ENCODE measurements at places on chromosomes 11 and 22. TPM values are rescaled to one million over a fixed set of nuclear protein-coding genes. Genes with fewer than 3 reads are reported as not detected.

GRCh38 chr22:46327691-46328465 is 7.6 kb upstream of the TRMU start:
- no peak for DNase-seq

DNA sequence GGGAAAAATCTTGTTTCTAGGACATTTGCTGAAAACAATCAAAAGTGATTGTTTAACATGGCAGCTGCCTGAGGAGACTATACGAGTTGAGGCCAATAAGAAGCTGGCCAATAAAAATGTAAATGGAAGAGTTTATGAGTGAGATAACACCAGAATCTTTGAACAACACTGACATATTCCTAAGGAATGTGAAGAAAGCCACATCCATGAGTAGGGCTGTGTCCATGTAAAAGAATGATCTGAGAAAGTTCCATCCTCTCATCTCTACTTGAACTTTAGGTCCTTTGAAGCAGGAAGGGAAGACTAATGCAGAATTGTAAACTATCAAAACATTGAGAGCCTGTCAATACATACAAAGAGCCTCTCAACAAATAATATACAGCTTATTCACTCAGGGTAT is 6.9 kb upstream of the CHORDC1 start:
- no peak for DNase-seq

DNA sequence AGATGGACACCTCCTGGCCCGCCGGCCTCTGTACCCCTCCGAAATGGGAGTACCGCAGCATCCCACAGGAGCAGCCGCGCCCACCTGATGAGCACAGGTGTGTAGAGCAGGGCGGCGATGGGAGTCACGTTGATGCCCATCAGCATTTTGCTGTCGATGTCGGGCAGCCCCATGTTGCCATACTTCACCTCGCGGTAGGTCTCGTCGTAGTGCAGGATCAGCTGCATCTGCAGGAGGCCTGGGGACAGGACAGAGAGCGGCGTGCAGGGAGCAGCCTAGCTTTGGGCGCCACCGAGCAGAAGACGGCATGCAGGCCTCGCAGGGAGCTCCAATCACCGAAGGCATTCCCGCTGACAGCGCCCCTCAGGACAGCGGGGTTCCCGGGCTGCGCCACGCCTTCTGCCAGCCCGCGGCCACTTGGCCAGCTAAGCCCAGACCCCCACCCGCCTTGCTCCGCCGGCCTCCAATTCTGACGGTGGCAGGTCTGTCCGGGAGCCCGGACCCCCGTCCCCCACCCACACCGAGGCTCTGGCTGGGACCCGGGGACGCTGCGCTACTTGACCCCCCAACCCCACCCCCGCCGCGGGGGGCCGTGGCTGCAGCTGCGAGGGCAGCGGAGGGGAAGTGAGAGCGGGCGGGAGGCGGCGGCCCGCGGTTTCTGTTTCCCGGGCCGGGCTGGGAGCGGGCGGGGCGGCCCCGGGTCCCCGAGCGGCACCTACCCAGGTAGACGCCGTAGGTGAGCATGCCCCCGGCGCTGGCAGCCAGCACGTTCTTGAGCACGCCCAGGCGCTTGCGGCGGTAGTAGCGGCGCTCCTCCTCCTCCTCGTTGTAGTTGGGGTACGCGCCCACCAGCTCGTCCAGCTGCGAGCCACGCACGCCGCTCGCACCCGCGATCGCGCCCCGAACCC is 705 bp downstream of the UNC93B1 start:
- DNase-seq: peak; percentile 62

DNA sequence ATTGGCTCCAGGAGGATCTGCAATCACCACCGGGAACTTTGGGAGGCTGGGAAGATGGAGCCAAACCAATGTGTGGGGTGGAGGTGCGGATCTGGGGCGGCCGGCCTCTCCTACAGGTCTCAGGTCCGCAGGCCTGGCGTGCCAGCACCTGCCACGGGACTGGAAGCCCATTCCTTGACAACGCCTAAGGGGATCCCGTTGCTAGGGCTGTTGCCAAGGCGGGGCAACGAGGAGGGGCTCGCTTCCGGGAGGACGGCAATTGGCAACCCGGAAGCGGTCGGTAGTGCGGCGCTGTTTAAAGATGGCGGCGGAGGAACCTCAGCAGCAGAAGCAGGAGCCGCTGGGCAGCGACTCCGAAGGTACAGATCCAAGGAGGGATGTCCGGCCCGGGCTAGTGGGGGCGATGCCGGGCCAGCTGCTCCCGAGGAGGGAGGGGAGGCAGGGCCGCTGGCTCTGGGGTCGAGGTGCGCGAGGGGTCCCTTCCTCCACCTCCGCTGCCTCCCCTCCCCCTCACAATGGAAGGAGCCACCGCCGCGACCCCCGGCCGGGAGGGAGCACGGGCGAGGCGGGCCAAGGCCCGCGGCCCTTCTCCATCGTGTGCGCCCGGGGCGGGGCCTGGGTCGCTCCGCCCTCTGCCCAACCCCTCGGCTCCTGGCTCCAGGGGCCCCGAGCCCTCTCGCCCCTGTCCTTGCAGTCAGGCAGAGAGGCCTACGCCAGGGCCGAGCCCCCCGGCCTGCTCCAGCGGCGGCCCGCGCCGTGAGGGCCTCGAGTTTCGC is at the start of gene OTUB1:
TSS of gene OTUB1 (plus strand) at position 283 of the 776 bp plus-strand sequence. CDS start at position 302, 19 bp downstream.
- peak; percentile 99 for DNase-seq

GRCh38 chr11:73578592-73579185 is 19.2 kb downstream of the FAM168A start:
- no peak for DNase-seq

- DNase-seq: no peak
These were observed 601.3 kb downstream of the ETS1 start for GRCh38 chr11:127986073-127986472.

Gene SSTR3
- total RNA-seq: 0.53 TPM

Gene ASRGL1
- 44.5 TPM for total RNA-seq

Gene GPR83
- total RNA-seq: 0.03 TPM

Gene KRTAP5-2
- total RNA-seq: not detected

Gene STK33
- total RNA-seq: 56.5 TPM

Gene C11orf87
- not detected for total RNA-seq

Gene CNIH2
- 5.7 TPM for total RNA-seq

Gene MYO7A
- 0.97 TPM for total RNA-seq

Gene MMP11
- total RNA-seq: 4.1 TPM

Gene NRIP3
- total RNA-seq: 42.7 TPM

Gene MEI1
- not detected for total RNA-seq
